ENCODE measurements at places on chromosomes 1 and 21.
A peak's percentile ranks its signal among the peaks of the same experiment; 100 is the strongest.

GRCh38 chr1:189212606-189213005 lies 1265.1 kb downstream of the BRINP3 start:
- DNase-seq: no peak

GRCh38 chr1:198254948-198255347 lies 98.2 kb downstream of the NEK7 start:
- DNase-seq: peak; percentile 48

DNA sequence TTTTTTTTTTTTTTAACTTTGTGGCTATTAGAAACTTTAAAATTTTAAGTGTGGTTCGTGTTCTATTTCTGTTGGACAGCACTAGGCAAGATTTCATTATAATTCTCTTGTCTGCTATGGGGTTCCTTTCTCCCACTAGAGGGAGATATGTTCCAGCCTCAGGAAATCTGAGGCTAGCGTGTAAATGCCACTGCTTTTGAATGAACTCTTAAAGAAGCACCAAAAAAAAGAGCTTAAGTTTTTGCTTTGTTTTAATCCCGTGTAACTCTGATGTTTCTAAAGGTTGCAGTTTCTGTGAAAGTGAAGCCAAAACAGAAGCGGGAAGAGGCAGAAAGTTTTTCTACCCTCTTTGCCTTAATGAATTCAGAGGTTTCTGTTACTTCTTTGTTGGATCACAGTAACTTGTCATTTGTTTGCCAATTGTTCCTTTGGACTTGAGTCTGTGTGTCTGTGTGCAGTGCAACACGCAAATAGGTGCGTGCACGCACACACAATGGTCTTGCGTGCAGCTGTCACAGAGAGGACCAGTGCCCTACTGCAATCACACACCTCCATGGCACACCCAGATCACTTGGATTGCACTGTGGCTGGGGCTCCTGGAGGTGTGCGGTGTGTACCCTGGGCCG lies 32.3 kb downstream of the HHAT start:
- peak; percentile 65 for DNase-seq

DNA sequence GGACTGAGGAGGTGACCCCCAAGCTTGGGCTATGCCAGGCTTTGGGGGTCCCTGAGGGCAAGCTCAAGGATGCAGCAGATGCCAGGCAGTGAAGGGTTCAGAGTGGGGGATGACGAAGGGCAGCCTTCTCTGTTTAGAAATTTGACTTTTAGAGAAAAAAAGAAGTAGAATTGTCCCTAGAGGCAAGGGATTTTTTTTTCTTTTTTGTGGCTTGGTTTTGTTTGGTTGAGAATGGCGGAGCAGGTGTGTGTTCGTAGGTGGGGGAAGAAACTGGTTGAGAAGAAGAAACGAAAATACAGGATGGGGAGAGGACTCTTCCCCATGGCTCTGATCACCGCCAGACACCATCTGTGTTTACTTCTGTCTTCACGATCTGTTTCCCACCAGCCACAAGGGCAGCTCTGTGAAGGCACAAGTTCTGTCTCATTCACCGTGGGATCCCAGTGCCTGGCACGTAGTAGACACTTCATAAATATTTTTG lies 8.2 kb downstream of the PLA2G5 start:
- no peak for DNase-seq

- no peak for DNase-seq
Observed at GRCh38 chr1:112431038-112431437, 35.0 kb downstream of the CTTNBP2NL start.

DNA sequence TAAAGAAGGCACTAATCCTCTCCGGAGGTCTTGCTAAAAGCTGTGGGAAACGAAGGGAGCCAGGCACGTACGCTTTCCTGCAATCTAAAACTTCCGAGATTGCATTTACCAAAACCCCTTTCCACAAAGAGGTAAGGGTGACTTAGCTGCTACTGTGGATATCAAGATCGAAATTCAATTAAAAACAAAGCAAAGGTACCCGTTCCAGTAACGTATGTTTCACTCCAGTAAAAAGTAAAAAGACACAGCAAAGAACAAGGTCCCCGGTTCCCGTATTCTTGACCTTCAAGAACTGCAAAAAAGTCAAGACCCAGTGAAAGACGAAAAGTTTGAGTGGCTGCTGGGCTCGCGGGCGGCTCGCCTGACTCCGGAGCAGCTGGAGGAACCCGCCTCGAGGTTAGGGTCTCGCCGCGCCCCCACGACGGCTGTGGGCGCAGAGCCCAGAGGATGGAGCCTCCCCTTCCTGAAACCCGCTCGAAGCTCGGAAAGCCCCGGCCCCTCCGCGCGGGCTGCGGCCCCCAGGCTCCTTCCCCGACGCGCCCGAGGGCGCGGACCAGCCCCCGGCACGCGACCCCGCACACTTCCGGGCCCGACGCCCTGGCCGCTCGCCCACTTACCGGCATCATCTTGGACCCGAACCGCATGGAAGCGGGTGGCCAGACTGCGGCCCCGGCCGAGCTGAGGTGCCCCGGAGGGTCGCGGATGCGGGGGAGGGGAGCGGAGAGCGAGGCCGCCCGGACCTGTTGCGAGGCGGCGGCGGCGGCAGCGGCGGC lies 524 bp downstream of the TP53BP2 start:
- DNase-seq: peak; percentile 55

DNA sequence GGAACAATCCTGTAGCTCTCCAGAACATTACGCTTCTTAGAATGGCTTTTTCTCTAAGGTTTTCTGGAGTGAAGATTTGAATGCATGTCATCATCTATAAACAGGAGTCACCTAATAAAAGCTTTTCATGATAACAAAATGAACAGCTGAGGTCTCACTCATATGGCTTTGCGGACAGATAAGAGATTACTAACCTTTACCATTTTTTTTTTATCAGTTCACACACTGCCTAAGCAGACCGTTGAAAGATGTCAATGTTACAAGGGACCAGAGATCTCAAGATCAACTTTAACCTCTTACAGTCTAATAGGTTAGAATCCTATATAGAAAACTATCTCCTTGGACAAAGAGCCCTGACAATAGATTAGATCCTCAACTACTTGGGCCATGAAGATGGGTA lies 41.4 kb downstream of the SCMH1 start:
- no peak for DNase-seq

GRCh38 chr1:27391511-27392095 lies 819 bp upstream of the GPR3 start:
- peak; percentile 52 for DNase-seq

GRCh38 chr1:109721971-109722370 lies 9.9 kb downstream of the GSTM5 start:
- no peak for DNase-seq

DNA sequence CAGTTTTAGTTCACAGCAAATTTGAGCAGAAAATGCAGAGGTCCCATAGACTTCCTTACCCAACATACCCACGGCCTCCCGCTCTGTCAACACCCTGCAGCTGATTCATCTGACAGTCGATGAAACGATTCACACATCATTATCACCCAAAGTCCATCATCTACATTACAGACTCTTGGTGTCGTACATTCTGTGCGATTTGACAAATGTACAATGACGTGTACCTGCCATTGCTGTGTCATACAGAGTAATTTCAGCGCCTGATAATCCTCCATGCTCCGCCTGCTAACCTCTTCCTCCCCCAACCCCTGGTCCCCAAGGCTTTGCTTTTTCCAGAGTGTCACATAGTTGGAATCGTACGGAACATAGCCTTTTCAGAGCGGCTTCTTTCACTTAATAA lies 94.7 kb upstream of the SLC25A33 start:
- DNase-seq: no peak

GRCh38 chr1:50328552-50328951 lies 94.7 kb downstream of the DMRTA2 start:
- no peak for DNase-seq

DNA sequence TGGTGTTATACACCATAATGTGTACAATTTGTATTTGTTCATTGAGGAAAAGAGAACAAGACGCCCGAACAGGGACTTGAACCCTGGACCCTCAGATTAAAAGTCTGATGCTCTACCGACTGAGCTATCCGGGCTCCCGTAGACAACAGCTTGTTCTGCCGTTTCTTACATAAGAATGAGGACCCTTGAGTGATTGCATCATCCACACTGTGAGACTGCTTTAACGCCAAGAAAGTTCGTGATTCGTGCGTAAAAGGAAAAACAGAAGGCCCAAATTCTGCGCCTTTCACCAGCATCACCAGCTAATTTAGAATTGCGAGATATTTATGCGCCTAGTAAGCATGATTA lies 9.3 kb upstream of the MDM4 start:
- DNase-seq: peak; percentile 94

DNA sequence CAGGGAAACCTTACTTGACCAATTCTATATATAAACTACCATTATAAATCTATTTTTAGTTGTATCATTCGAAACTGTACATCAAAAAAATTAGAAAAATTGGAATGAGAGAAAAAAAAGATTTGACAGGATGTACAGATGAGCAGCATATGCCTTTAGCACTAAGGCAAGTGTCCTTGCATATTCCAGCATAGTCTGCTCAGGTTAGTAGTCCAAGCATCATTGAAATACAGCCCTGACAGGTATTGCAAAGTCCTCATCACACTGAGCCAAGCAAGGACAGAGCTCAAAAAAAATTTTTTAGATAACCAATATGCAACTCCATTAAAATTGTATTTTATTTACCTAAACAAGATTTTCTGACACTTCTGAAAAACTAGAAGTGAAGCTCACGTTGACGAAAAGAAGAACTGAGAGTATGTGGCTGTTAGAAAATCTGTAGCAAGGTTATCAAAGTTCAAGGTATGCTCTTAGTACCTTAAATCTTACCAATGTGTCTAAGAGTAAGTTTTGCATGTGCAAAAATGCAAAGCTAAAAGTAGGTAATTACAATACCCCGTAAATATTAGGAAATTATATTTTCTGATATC lies 465.6 kb upstream of the ADGRL4 start:
- DNase-seq: no peak

GRCh38 chr1:235657269-235657668 lies 7.7 kb upstream of the GNG4 start:
- no peak for DNase-seq

DNA sequence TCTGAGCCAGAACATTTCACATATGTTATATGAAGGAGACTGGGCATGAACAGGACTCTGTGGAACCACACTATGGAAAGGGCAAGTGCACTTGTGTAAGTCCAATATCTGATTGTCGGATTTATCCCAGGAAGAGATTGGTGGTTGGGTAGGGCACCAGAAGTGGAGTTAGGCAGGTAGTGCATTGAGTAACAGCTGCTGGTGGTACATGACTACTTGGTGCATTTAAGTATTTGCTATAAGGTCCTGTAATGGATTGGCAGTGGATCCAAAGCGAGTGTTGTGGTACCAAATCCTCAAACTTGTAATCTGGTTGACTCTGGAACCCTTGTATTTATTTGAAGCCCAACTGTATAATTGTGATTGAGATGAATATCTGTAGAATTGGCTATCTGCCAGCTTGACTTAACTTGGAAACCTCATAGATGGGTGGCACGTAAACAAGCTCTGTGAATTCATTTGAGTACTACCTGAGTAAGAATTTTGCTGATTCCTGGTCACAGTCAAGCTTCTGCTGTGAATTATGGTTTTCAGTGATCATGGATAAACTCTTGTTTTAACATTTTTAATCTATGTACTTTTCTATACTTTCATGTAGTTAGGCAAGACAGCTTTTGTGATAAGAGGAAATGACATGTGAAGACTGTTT lies 21.1 kb downstream of the UBAP2L start:
- no peak for DNase-seq

- peak; percentile 6 for DNase-seq
Observed at GRCh38 chr1:17075470-17076255, 21.8 kb upstream of the SDHB start.

DNA sequence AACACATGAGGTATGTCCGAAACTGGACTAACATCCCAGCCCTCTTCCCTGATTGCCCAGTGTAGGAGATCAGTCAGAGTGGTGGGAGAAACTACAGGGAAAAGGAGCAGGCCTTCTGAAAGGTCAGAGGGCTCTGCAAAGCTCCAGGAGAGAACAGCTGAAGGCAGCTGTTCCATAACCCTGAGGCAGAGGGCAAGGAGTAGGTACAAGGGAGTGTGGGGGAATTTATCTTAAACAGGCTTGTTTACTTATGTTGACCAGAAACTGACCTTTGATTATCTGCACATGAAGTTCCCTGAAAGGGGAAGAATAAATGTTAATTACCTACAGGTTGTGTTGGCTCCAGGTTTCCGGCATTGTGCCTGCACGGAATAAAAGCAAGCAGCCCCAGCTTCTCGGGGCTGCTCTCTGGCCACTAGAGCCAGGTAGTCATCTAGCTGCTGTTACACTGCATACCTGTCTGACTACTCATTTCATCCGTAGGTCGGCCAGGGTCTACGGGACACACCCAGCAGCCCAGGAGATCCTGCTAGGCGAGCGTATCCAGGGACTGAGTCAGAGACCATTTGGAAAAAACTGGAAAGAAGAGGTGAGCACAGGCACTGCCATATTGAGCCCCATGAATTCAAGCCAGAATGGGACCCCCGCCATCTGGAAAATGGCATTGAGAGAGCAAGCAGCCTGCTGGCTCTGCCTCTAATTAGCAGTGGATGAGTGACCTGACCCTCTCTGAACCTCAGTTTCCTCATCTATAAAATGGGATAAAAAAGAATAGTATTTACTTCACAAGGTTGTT lies 14.9 kb upstream of the PAQR7 start:
- peak; percentile 24 for DNase-seq

DNA sequence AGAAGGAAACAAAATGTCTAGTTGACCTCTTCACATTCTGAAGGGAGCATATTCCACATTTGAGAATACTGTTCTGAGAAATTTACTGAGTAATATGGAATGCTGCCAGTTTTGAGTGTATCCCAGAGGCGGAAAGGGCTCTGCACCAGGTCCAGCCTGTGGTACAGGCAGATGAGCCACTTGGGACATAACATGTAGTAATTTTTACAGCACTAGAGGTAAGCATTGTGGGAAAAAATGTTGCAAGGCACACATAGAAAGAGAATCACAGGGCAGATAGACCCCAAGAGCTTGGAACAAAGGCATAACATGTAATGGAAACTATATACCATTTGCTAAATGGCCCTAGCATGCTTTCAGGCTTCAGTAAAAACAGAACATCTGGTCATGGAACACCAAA lies 228.5 kb downstream of the USH2A start:
- DNase-seq: no peak

GRCh38 chr21:42291751-42292562 lies 23.3 kb downstream of the TFF3 start:
- DNase-seq: no peak

DNA sequence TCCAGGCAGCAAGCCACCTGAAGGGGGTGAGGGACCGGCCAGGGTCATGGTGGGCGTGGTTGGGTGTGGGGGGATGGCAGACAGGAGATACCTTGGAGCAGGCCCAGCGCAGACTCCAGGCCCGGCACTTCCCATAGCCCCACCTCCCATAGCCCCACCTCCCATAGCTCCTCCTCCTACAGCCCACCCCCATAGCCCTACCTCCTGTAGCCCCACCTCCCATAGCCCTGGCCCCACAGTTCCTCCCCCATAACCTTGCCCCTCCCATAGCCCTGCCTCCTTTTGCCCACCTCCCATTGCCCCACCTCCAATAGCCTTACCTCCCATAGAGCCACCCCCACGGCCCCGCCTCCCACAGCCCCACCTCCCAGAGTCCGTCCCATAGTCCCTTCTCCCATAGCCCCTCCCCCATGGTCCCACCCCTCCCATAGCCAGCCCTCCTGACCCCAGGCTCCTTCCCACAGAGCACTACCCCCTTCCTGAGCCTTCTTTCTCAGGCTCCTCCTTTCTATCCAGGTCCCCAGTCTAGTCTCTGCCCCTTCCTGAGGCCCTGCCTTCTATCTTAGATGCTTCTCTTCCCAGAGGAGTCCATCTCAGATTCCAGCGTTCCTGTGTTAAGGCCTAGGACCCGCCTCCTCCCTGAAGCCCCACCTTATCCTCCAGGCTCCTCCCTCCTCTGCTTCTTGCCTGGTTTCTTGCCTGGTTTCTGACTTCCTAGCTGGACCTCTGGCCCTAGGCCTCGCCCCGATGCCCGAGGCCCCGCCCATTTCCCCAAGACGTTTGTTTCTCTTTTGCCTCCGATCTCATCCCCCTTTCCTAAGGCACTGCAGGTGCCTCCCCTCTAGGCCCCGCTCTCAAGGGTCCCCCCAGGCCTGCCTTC lies 46.8 kb downstream of the PTPRU start:
- peak; percentile 78 for DNase-seq

All from fibroblast of skin of scalp (primary cell).